ENCODE measurements at places on chromosomes 2 and 18. TPM values are rescaled to one million over a fixed set of nuclear protein-coding genes. Genes with fewer than 3 reads are reported as not detected.

GRCh38 chr2:212913640-212914306, 237.6 kb downstream of the IKZF2 start:
- no peak for DNase-seq

- no peak for DNase-seq
Measured at GRCh38 chr18:22698711-22699110, 234.4 kb upstream of the RBBP8 start.

DNA sequence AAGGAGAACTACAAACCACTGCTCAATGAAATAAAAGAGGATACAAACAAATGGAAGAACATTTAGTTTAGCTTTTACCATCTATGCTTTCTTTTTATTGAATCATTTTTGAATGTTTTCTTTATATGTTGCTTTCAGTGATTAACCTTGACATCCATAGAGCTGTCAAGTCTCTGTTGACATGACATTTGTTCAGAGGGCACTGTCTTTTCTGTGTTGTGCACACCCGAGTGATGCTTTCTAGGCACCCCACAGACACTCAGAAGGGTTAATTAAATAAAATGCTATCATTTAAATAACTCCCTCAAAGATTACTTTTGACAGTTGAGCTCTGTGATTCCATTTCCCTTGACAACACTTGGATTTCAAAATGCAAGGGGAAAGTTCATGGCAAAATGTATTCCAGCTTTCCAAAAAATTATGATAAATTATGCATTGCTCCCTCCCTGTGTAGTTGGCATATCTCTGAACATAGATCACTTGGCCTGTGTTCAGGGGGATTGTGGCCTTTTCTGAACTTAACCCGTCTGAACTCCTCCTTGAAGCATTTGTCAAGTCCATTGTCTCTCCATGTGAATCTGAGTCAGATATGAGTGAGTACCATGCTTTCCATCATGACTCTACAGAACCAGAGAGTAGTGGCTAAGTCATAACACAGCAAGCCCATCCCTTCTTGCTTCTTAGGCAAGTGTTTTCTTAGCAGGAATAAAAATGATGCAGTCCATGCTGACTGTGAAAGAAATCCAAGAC, 372.6 kb downstream of the RPRM start:
- DNase-seq: no peak

- no peak for DNase-seq
Measured at GRCh38 chr2:166332106-166332505, 43.6 kb downstream of the SCN9A start.

- DNase-seq: peak; percentile 75
Measured at GRCh38 chr18:51153659-51154371, 43.7 kb downstream of the MEX3C start.

Gene CYP26B1
- 4.6 TPM for total RNA-seq

Gene MRO
- total RNA-seq: 0.77 TPM

Data from upper lobe of left lung (tissue), 6 donors.